Lower lobe of right lung (tissue), 2 donors: ENCODE measurements at places on chromosomes 11 and 22. TPM values are rescaled to one million over a fixed set of nuclear protein-coding genes. Genes with fewer than 3 reads are reported as not detected.
A peak's percentile ranks its signal among the peaks of the same experiment; 100 is the strongest.

- no peak for DNase-seq
These were observed 518 bp downstream of the CCDC179 start for GRCh38 chr11:22859756-22860155.

GRCh38 chr11:7931168-7931567, at the start of gene OR10A6:
Gene OR10A6 (minus strand): TSS chr11:7931268. CDS start chr11:7928662, 2,606 bp downstream.
- no peak for DNase-seq

DNA sequence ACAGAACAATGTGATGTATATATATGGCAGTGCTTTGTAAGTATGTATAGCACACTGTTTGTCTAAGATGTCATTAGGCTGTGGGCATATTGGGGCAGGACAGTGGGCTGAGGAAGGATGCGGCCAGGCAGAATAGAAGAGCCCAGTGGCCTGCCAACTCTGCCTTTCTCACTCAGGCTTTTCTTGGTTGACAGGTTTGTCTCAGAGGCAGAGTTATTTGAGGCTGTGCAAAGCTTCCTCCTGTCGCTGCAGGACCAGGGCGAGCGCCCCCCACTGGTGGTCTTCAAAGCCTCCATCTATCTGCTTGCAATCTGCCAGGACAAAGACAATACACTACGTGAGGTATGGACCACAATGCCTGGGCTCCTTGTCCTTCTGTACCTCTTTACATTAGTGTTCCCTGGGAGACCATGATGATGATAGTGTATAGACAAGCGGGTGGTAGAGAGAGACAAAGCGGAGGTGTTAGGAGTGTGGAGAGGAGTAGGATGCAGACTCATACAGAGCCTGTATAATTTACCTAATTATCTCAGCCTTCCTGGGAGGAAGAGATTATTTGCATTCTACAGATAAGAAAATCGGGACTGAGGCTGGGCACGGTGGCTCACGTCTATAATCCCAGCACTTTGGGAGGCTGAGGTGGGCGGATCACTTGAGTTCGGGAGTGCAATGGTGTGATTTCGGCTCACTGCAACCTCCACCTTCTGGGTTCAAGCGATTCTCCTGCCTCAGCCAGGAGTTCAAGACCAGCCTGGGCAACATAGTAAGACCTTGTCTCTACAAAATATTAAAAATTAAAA, 37.3 kb upstream of the CCDC134 start:
- no peak for DNase-seq

- DNase-seq: no peak
These were observed 48.8 kb downstream of the ACAT1 start for GRCh38 chr11:108170184-108170583.

GRCh38 chr11:70771099-70771885, 373.0 kb downstream of the CTTN start:
- no peak for DNase-seq

DNA sequence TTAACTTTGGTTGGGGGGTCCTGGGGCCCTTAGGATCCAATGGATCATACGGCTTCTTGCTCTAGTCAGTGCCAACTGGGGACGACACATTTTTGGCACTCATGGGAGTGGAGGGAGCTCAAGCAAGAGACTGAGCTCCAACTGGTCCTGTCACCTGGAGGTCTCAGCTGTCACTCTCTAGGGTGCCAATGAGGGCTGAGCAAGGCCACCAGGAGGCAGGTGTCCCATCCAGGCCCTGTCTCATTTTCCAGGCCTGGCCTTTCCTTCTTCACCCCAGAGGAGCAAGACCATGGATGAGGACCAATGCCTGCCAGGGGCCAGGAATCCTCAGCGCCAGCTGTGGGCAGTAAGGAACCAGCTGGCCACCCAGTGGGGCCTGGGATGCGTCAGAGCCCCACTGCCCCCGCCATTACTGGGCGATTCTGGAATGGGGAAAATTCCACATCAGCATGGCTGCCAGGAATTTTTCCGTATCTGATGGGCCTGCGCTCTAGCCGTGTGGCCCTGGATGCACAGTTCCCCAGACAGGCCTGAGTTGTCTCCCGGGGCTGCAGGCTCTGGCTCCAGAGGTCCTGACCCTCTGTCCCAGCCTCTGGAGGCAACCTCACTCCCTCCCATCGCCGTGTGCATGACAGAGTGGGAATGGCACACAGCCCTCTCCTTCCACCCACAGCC, 669 bp upstream of the GAL3ST1 start:
- no peak for DNase-seq

DNA sequence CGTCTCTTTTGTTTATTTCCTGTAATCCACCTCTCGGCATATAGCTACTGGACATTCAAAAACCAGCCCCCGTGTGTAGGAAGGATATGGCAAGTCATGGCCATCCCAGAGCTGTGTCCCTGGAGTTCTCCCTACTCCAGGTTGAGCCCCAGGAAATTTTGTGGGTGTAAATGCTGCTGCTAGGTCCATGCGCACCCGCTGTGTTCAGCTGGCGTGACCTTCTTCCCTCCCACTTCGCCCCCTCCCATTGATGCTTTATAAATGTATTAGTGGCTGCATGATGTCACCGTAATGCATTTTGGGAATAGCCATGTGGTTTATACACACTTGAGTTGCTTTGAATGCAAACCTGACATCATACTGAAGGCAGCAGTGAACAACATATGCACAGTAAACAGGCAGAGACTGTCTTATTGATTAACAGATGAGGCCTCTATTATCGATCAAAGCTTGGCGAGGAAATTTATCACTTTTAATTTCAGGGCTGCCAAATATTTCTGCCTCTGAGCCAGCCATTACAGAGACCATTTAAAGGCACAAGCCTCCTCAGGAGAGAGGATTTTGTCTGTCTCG, 113.6 kb upstream of the NNMT start:
- DNase-seq: no peak

GRCh38 chr11:66981976-66982578, 7.0 kb downstream of the C11orf86 start:
- peak; percentile 85 for DNase-seq

DNA sequence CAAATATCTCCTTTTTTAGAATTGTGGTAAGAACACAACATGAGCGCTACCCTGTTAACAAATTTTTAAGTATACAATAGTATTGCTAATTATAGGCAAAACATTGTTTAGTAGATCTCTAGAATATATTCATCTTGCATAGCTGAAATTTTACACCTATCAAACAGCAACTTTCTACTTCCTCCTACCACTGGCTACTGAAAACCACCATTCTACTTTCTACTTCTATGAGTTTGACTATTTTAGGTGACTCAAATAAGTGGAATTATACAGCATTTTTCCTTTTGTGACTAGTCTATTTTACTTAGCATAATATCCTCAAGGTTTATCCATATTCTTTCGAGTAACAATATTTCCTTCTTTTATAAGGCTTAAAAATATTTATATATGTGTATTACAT, 128.4 kb downstream of the FAM76B start:
- DNase-seq: no peak

DNA sequence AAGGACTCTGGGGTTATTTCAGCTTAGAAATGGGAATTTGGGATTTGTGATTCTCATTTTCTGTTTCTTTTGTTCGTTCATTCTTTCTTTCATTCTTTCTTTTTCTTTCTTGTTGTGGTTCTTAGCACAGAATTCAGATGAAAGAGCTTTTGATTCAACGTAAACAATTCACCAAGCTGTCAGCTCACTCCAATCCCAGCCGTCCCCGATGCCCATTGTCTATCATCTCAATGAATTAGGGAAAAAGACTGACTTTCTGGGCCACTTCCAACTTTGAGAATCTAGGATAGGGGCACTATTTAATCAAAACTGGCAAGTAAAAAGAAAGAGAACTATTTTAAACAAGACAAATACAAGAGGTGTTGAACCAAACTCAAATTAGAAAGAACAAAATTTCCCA, 25.1 kb upstream of the TMA7B start:
- no peak for DNase-seq

- peak; percentile 45 for DNase-seq
These were observed at the start of gene C1QTNF6 for GRCh38 chr22:37187891-37188761. Gene C1QTNF6 (minus strand): TSS chr22:37188247. CDS start chr22:37188213, 34 bp downstream.

GRCh38 chr11:86518211-86518610, 143.5 kb downstream of the CCDC81 start:
- DNase-seq: no peak

- DNase-seq: no peak
These were observed 46.2 kb upstream of the SLC36A4 start for GRCh38 chr11:93244018-93244417.

DNA sequence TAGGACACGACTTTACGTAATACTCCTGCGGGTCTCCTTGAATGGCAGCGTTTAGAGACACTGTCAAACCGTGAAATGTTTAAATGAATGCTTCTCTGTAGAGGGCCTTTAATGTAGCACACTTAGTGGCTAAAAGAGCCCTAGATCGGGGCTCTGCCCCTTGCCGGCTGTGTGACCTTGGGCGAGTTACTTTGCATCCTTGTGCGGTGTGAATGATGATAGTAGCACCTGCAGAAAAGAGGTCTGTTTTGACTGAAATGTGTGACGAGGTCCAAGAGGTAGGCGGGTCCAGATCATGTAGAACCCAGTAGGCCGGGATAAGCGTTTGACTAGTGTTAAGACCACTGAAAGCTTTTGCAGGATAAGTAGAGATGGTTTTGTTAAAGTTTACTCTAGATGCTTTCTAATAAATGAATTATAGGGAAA, 866 bp downstream of the MED17 start:
- DNase-seq: no peak

- no peak for DNase-seq
These were observed 192.2 kb downstream of the UVRAG start for GRCh38 chr11:76007166-76007565.

GRCh38 chr11:115605871-115606497, 101.8 kb upstream of the CADM1 start:
- no peak for DNase-seq

GRCh38 chr22:32848226-32848625, 46.7 kb downstream of the TIMP3 start:
- DNase-seq: no peak

DNA sequence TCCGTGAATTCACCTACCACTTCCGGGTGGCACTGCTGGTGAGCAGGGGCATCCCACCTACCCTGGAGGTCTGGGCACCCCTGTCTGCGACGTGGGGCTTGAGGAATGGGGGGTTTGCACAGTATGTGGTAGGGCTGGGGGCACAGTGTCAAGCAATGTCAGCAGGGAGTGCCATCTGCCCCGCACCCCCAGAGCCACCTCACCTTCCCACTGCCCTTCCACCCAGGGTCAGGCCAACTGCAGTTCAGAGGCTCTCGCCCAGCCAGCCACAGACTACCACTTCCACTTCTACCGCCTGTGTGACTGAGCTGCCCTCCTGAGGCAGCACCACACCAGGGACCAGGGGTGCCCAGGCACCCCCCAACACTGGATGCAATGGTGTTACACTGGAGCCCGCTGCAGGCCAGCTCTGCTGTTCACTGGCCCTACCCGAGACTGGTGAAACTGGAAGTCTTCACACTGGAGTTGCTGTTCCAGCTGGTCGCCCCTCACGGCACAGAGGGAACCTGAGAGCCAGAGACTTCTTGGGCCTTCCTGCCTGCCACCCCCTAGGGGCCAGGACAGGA, 6.5 kb downstream of the TMEM258 start:
- DNase-seq: no peak

DNA sequence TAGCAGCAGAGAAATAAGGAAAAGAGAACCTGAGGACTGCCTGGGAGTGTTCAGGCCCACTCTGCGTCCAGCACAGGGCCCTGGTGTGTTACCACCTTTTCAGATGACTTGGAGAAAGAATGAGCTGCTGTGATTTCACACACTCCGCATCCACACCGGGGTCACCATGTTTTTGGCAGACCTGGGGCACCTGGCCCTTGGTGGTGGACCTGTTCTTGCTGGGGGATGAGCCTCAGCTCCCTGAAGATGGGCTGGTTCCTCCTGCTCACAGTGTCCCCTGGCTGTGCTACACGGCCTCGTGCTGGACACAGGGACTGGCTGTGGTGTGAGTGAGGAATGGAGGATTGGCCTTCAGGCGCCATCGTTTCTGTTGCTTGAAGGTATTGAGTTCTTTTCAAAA, 1381.4 kb downstream of the TBC1D22A start:
- no peak for DNase-seq

GRCh38 chr11:3807909-3808860, at the start of gene PGAP2:
Gene PGAP2 (plus strand): TSS chr11:3808560. CDS start chr11:3811260, 2,700 bp downstream.
- DNase-seq: peak; percentile 83

- DNase-seq: no peak
These were observed 23.8 kb downstream of the SLC5A1 start for GRCh38 chr22:32066820-32067219.

GRCh38 chr22:46051646-46052045, 74.7 kb upstream of the WNT7B start:
- DNase-seq: peak; percentile 25

DNA sequence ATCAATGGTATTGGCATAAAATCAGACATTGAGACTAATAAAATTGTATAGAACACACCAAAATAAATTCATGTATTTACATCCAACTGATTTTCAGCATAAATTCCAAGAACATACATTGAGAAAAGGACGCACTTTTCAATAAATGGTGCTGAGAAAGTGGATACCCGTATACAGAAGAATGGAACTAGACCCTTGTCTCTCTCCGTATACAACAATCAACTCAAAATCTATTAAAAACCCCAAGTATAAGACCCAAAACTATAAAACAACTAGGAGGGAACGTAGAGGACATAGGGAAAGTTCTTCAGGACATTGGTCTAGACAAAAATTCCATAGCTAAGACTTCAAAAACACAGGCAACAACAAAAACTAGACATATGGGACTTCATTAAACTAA, 97.4 kb downstream of the GGTLC2 start:
- DNase-seq: no peak

GRCh38 chr11:125141686-125142535, 22.6 kb upstream of the PKNOX2 start:
- DNase-seq: peak; percentile 65

The SCARF2 gene
- total RNA-seq: 12.6 TPM

The MALAT1 gene
- 11,612 TPM for total RNA-seq

The RTN4R gene
- total RNA-seq: 9.6 TPM

The OR5P2 gene
- total RNA-seq: 2.2 TPM

The GLYATL2 gene
- not detected for total RNA-seq

The MS4A12 gene
- total RNA-seq: not detected

The B4GAT1 gene
- 22.6 TPM for total RNA-seq

The ZNF214 gene
- 3.3 TPM for total RNA-seq

The FBXO3 gene
- 32.6 TPM for total RNA-seq

The ST13 gene
- total RNA-seq: 237 TPM

The FAM111B gene
- 1.1 TPM for total RNA-seq

The OLFML1 gene
- 23.2 TPM for total RNA-seq

The CPT1A gene
- 88.4 TPM for total RNA-seq
